ENCODE measurements at places on chromosomes 16 and 17.

- no peak for DNase-seq
These were observed 72.0 kb downstream of the TMEM132E start for GRCh38 chr17:34651402-34651811.

DNA sequence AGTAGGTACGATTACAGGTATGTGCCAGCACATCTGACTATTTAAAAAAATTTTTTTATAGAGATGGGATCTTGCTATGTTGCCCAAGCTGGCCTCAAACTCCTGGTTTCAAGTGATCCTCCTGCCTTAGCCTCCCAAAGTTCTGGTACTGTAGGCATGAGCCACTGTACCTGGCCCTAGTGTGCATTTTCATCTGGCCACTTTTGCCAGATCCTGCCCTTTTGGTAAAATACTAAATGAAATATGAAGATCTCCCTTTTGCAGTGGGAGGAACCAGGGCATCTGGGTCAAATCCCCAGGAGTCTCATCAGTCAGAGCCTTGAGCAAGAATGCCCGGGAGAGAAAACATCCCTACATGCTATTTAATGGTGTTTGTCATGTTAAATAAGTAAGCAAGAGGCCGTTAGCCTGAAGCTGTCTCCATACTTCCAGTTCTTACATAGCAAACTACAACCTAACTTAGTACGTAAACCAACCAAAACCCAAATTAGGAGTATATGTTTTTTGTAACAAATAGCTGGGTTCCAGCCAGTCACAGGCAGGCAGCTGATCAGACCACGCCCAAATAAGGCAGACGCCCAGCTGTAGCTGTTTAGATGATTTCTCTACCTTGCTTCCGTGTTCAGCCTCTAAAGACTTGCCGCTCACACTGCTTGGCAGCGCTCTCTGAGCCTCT lies 46.5 kb upstream of the CLEC18A start:
- DNase-seq = no peak

DNA sequence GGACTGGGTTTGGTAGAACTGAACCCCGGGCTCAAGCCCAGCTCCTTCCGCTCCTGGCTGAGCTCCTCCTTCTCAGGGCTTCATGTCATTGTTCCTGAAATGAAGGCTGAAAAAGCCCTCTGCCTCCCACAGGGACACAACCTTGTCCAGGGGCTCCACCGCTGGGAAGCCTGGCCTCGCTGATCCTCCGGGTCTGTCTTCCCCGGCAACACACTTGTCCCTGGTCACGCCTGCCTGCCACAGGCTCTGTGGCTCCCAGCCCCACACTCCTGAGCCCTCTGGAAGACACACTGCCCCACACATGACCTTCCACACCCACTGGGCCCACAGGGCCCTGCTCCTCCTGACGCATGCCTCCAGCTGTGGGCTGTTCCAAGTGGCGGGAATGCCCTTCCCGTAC lies 18.0 kb upstream of the ZC3H18 start:
- no peak for DNase-seq

DNA sequence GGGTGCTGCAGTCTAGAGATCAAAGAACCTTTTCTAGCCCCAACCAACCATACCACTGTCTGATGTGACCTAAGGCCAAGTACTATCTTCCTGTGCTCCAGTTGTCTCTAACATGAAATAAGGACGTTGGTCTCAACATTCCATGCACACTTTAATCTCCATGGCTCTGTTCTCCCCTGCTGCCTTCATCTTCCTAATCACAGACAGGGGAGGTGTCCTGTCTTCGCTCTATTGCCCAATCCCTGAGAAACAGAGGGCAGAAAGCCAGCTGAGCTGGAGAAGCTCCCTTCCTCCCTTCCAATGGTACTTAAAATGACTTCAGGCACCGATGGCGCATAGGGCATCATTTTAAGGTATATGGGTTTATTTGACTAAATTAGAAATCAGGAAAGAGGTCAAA lies 148.9 kb upstream of the GNAO1 start:
- no peak for DNase-seq

GRCh38 chr17:1915889-1916288 lies 86.1 kb downstream of the RPA1 start:
- DNase-seq = no peak

- DNase-seq = peak; percentile 67
These were observed 38.4 kb downstream of the UTP18 start for GRCh38 chr17:51298508-51299371.

GRCh38 chr17:7329997-7330637 lies 982 bp upstream of the NEURL4 start:
- peak; percentile 87 for DNase-seq

- DNase-seq = no peak
These were observed 157.6 kb upstream of the GSE1 start for GRCh38 chr16:85455534-85455933.

DNA sequence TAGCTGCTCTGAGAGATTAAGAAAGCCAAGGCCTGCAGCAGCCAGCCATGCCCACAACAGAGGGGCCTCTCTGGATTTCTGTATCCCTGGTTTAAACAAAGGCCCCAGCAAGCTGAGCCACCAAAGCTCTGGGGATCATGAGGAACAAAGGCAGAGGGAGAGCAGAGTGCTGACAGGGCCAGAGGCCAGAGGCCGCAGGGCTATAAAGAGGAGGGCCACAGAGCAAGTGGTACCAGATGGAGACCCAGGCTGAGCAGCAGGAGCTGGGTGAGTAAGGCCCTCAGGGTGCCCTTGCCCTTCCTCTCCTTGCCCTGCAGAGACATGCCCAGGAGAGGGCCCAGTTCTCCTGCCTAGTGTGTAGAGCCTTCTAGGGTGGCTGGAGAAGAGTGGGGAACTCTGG lies at the start of gene CRYBA1:
CRYBA1 (plus strand) TSS at position 232 of the 400 bp plus-strand sequence; CDS start at position 237, 5 bp downstream.
- DNase-seq = no peak

- no peak for DNase-seq
These were observed 287.5 kb downstream of the NPIPA8 start for GRCh38 chr16:18048853-18049546.

All from ELR (cell line).